ENCODE measurements at places on chromosomes 12 and 14.

DNA sequence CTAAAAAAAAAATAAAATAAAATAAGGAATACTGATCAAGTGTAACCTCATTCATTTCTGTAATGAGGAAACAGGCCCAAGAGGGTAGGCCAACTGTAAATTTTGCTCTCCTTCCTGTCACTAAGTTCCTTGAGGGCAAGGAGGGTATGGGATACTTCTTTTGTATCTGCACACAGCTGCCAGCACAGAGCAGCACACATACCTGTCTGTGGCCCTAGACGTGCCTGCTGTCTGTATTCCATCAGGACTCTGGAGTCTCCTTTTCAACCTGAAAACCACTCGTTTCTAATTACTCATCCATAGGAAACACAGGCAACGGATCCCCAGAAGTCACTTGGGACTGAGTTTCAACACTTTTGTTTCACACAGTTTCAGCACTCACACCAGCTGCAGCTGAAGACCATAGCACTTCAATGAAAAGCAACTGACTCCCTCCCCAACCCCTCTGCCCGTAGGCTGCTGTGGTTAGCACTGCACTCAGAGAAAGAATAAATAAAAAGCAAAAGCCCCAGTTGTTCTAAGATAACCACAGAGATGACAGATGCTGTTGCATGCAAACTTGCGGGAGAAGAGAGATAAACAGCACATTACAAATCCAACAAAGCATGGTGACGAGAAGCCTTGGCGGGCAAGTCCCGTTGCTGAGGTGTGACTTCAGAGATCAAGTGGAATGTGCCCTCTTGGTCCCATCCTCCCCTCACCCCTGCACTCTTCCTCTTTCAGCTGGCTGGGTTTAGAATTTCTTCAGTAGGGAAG is 24.9 kb downstream of the CRACR2A start:
- peak; percentile 24 for DNase-seq

GRCh38 chr14:84027351-84027750 is 1502.6 kb upstream of the FLRT2 start:
- DNase-seq, result no peak

DNA sequence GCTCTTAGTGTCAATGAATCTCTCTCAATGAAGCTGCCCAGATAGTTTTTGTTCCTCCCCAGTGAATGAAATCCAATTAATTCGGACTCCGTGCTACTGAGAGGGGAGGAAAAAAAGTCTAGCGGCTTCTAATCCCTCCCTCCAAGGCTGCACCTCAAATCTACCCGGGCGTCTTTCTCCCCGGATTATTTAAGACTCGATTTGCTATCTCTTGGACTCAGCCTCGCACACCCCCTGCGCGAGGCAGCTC is 134 bp downstream of the DUSP6 start:
- DNase-seq, result no peak

DNA sequence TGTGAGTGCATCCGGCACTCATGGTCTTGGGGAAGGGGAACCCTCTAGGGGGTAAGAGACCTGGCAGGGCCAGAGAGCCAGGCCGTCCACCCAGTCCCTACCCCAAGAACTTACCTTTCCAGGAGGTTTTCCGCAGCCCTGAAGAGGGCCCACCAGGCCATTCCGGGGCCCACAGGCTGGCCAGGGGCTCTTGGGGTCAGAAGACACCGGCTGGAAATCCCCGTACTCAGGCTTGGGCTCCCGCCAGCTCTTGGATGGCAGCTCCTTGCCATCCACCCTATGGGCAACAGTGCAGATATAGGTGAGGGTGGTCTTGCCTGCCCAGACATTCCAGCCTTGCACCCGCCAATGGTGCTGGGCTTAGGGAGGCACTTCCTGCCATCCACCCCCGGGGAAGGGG is 34.6 kb downstream of the NCKAP5L start:
- DNase-seq, result no peak

- DNase-seq, result no peak
These were observed 92.5 kb downstream of the DPF3 start for GRCh38 chr14:72801381-72801812.

DNA sequence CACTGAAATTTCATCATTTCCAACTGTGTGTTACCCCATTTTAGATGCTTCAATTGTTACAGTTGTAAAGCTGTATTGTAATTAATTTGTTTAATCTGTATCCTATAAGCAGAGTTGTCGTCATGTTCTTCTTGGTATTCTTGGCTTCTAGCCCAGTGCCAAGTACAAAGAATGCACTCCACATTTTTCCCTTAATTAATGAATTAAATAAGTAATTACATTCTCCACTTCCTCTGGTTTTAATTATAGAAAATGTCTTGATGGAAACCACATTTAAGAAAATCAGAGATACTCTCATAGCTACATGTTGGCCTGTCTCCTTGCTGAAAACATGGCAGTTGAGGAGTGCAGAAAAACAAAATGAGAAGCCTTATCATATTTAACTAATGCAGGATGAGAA is 746 bp downstream of the DNAI7 start:
- DNase-seq, result no peak

DNA sequence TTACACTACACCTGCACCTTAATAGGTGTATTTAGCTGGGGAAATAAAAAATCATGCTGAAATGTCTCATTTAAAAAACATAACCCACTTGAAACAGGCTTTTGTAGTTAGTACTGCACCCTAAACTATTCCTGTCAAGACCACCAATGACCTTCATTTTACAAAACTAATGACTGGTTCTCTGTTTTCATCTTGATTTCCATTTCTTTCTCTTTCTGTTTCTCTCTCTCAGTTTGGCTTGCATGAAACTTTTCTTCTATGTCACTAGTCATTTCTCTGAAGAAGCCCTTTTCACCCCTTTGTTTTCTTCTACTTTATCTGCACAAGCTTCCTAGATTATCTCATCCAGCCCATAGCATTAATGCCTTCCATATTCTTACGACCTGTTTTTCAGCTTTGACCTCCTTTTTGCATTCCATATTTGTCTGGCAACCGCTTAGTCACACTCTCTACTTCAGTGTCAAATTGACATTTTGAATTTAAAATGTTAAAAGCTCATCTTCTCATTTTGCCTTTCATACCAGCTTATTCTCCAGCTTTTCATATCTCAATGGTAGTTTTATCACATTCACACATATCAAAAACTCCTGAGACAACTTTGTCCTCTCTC is 32.7 kb upstream of the KLRF1 start:
- no peak for DNase-seq

DNA sequence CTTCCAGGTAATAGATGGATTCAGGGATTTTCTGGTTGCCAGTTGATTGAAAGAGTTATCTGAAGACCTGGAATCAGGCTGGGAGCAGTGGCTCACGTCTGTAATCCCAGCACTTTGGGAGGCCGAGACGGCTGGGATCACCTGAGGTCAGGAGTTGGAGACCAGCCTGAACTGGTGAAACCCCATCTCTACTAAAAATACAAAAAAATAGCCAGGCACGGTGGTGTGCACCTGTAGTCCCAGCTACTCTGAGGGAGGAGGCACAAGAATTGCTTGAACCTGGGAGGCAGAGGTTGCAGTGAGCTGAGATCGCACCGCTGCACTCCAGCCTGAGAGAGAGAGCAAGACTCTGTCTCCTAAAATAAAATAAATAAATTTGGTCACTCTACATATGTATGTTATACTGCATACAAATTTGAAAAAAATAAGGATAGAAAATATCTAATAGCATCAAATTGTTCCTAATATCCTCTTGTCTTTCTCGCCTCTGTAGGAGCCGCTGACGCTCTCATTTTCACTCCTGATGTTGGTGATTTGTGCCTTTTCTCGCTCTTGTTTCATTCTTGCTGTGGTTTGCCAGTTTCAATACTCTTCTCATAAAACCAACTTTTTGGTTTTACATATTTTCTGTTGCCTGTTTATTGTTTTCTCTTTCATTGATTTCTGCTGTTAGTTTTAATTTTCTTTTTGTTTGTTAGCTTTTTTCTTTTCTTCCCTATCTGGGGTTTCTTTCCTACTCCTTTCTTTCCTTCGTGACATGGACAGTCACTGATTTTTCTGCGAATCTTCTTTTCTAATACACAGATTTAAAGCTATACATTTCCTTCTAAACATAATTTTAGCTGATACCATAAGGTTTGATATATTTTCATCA is 23.8 kb upstream of the PLD4 start:
- DNase-seq, result no peak

- DNase-seq, result no peak
These were observed 27.7 kb upstream of the FBXO33 start for GRCh38 chr14:39459795-39460478.

GRCh38 chr12:127115468-127116035 is 1151.4 kb upstream of the TMEM132C start:
- no peak for DNase-seq

- no peak for DNase-seq
These were observed 211.9 kb upstream of the FAR2 start for GRCh38 chr12:28937196-28937595.

GRCh38 chr12:80830533-80831088 is 107.1 kb downstream of the LIN7A start:
- no peak for DNase-seq

DNA sequence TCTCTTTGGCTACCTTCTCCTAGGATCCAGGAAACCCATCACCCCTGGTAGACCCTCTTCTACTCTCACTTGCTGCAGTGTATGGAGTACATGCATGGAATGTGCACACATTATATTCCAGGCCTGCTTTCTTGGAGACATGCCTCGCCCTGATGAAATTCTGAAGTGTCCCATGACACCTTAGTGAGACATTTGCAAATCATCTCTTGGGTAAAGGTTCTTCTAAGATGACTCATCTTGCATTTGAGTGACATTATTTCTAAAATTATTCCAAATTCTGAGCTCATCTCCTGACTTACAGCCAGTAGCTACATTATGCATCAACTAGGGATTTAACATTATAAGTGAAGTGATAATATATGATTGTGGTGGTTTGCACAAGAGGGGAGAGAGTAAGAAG is 49.8 kb downstream of the SDR9C7 start:
- no peak for DNase-seq

DNA sequence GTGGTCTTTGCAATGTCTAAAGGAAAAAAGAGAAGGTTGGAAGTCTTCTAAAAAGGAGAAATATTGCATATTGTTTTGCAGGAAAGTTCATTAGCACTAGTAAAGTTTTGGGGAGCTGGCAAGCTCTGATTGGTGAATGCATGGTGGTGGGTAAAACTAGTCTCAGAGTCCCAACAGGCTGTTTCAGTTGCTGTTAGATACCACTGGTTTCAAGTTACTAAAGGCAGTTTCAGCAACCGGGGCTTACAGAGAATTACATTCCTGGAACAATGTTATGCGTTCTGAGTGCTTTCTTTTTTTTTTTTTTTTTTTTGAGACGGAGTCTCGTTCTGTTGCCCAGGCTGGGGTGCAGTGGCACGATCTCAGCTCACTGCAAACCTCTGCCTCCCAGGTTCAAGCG is 208.2 kb downstream of the EPS8 start:
- DNase-seq, result no peak

DNA sequence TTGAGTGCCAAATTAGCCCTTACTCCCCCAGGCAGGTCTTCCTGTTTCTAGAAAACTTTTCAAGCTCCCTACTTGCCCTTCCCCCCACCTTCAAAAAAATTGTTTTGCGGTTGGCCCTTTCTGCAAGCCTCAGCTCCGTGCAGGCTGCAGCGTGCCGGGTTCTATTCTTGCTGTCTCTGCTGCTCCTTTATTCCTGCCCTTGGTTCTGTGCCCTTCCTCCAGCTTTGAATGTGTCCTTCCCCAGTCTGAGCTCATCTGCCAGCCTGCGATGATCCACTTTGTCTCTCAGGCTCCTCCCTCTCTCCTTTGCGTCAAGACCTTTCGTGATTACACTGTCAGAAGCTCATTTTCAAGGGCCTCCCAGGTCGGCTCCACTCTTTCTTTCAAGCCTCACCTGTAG is 98.6 kb downstream of the IRF2BPL start:
- DNase-seq, result peak; percentile 56

- DNase-seq, result no peak
These were observed 277.8 kb downstream of the APAF1 start for GRCh38 chr12:98922871-98923270.

DNA sequence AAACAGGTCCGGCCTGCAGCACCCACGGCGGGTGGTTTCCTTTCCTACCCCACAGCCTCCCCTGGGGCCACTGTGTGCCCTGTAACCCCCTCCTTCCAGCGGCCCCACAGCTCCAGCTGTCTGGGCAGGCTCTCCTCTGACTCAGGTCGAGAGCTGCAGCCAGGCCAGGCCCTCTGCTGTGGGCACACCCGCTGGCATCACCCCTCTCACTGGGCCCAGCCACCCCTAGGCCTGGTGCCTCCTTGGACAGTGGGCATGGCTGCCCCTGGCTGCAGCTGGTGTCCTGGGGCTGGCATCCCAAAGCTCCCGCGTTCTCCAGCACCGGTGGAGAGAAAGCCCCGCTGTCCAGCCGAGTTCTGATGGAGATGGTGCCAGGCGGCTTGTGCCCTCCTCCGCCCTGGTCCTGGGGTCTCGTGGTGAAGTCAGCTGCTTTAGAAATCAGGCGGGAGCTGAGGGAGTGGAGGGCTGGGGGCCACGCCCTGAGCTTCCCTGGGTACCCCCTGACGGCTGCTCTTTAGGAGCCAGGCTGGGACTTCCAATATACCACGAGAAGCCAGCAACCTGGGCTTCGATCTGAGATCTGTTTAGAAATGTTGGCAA is 114.9 kb downstream of the KIF26A start:
- DNase-seq, result no peak

DNA sequence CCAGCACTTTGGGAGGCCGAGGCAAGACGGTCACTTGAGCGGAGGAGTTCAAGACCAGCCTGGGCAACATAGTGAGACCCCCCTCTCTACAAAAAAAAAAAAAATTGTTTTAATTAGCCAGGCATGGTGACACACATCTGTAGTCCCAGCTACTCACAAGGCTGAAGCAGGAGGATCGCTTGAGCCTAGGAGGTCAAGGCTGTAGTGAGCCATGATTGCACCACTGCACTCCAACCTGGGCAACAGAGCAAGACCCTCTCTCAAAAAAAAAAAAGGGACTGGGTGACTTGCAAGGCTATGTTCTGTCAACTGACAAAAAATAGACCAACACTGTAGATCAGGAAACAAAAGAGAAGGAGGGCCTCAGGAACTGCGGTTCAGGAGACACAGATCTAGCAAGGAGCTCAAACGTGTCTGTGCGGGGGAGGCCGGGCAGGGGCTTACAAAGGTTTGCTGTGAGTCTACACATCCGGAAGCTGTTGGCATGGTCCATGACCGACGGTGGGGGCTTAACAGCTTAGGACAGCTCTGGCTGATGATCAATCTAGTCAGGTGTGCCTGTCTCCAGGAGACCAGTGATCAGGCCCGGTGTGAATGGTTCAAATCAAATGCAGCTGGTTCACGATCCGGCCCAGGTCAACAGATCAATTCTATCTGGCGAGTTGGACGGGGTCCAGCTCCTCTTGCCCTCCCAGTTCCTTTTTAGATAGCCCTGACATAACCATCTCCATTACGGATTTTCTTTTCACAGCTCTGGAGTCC is 31.7 kb upstream of the INF2 start:
- DNase-seq, result no peak
